Left ventricle myocardium inferior (tissue), 1 donor: ENCODE measurements at places on chromosomes 11 and 22. TPM values are rescaled to one million over a fixed set of nuclear protein-coding genes. Genes with fewer than 3 reads are reported as not detected.
A peak's percentile ranks its signal among the peaks of the same experiment; 100 is the strongest.

DNA sequence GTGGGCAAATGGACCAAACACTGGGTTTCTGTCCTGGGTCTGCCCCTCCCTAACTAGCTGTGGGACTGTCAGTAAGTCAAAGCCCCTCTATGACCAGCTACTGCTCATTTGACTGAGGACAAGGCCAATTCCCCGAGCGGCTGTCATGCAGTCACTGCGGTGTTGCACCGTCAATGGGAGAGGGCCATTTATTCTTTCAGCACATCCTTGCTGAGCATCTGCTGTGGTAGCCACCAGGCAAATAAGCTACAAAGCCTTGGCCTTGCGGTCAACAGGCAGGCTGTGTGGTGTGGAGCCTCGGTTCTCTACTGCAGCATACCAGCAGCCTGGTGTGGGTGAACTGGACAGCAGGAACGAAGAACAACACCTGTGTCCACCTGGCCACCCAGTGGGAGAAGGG lies 25.8 kb upstream of the SERPIND1 start:
- no peak for DNase-seq

GRCh38 chr11:110907629-110908028 lies 195.4 kb upstream of the ARHGAP20 start:
- DNase-seq = no peak

DNA sequence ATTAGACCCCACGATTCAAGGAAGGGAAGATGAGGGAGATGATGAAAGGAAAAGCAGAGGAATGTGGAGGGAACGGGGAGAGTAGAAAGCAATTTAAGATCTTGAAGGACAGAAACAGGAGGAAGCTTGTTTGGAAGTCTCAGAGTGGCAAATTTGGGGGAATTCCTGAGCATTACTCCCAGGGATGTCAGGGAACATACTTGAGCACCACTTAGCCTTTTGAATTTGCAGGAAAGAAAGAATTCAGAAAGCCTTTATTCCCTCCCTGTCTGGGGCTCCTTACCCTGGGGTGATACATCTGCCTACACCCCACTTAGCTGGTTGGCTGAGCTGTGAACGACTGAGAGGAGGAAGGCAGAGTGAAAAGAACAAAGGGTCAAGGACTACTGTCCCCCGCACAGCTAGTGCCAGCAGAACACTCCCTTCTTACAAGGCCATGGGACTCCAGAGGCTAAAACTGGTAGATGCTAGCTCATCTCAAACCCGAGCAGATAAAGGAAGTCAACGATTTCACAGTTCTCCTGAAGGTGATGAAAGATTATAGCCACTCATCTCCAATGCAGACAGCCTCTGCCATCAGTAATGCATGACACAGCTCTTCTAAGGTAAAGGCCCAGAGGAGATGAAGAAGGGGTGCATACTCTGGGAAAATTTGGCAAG lies 84.0 kb upstream of the AKIP1 start:
- DNase-seq = no peak

DNA sequence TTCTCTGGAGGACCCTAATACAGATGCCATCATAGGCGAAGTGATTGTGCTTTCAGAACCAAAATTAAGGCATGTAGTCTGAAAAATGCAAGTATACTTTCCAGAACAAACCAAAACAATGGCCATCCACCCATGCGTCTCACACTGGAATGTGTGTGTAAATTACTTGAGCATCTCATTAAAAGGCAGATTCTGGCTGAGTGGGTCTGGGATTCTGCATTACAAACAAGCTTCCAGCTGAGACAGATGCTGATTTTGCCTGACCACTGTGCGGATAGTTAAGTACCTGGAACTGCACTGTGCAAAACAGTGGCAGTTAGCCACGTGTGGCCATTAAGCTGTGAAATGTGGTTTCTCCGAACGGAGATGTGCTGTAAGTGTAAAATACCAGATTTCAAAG lies 26.2 kb downstream of the RRP7A start:
- no peak for DNase-seq

- no peak for DNase-seq
These were observed 56.3 kb downstream of the ZNF280B start for GRCh38 chr22:22452211-22452610.

GRCh38 chr11:2731130-2732125 lies 31.6 kb upstream of the KCNQ1OT1 start:
- DNase-seq = no peak

DNA sequence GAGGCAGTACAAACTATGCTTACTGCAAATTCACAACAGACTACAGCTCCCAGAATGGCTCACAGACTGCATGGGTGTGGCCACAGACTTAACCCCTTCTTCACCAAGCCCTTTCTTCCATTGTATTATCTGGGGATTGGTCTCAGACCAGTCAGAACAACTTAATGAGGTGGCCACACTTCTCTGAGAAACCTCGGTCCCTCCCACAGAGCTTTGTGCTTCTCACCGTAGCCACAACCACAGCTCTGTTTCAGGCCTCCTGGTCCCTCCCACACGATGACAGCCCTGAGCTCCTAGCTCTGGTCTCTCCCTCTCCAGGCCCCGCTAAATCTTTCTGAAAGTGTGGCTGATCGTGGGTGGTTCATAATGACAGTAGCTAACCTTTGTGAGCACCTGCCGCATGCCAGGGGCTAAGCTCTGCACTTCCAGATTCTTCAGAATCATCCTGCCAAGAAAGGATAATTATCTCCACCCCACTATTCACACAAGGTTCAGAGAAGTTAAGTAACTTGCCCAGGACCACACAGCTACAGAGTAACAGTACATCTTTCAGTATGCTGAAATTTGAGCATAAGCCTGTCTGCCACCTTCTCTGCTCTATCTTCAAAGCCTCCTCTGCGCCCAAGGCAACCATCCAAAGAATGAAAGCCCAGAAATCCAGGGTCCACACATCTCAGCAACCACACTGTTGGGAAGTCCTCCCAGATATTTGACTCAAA lies 5.4 kb downstream of the PDE2A start:
- DNase-seq = no peak

DNA sequence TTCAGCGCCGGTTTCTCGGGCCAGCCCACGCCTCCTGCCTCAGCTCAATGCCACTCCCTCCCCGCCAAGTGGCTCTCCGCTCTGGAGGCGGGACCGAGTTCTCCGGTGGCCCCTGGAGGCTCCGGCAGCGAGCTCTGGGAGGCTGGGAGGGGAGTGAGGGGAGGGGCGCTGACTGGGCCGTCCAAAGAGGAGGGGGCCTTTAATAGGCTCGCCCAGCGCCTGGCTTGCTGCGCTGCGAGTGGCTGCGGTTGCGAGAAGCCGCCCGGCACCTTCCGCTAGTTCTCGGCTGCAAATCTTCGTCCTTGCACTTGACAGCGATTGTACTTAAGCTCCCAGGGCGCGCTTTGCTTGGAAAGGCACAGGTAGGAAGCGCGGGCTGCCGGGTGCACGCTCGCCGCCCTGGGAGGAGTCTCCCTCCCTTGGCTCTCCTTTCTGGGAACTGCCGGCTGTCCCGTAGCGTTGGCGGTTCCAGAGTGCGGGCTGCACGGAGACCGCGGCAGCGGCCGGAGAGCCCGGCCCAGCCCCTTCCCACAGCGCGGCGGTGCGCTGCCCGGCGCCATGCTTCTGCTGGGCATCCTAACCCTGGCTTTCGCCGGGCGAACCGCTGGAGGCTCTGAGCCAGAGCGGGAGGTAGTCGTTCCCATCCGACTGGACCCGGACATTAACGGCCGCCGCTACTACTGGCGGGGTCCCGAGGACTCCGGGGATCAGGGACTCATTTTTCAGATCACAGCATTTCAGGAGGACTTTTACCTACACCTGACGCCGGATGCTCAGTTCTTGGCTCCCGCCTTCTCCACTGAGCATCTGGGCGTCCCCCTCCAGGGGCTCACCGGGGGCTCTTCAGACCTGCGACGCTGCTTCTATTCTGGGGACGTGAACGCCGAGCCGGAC lies at the start of gene ADAMTS15:
ADAMTS15 (plus strand) TSS at position 230 of the 894 bp plus-strand sequence; CDS start at position 559, 329 bp downstream.
- peak; percentile 91 for DNase-seq

DNA sequence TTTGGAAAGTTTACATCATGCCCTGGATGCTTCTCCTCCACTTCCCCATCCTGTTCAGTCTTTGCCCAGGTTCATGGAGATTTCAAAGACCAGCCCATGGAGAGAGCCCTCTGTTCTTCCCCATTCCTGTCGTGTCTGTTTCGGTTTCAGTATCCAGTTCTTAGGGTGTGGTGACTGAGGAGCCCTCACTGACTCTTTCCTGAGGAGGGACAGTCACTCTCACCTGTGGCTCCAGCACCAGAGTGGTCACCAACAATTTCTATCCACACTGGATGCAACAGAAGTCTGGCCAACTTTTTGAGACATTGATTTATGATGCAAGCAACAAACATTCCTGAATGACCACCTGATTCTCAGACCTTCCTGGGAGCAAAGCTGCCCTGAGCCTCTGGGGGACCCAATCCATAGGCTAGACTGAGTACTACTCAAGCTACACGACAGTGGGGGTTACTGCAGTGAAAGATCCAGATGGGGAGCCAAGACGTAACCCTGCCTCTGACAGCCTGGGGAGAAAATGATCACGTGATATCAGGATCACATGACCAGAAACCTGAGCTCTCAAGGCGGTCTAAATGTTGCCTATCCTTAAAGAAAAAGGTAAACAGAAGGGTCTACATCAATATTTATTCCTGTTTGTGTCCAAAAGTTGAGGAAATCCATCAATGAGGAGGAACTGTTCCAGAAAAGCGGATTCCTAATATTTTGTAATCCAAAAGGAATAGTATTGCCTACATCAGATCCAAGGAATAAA lies 76.2 kb upstream of the VPREB1 start:
- DNase-seq = no peak

GRCh38 chr11:92441443-92441726 lies 216.8 kb downstream of the FAT3 start:
- DNase-seq = no peak

- no peak for DNase-seq
These were observed 1.7 kb downstream of the TOM1 start for GRCh38 chr22:35301372-35301874.

GRCh38 chr11:125886997-125887372 lies 483 bp upstream of the HYLS1 start:
- DNase-seq = peak; percentile 27

- DNase-seq = no peak
These were observed 63.4 kb downstream of the NRXN2 start for GRCh38 chr11:64659417-64660144.

- DNase-seq = no peak
These were observed 642 bp downstream of the NAA40 start for GRCh38 chr11:63939397-63939891.

GRCh38 chr11:2382129-2382517 lies 5.0 kb downstream of the CD81 start:
- no peak for DNase-seq

DNA sequence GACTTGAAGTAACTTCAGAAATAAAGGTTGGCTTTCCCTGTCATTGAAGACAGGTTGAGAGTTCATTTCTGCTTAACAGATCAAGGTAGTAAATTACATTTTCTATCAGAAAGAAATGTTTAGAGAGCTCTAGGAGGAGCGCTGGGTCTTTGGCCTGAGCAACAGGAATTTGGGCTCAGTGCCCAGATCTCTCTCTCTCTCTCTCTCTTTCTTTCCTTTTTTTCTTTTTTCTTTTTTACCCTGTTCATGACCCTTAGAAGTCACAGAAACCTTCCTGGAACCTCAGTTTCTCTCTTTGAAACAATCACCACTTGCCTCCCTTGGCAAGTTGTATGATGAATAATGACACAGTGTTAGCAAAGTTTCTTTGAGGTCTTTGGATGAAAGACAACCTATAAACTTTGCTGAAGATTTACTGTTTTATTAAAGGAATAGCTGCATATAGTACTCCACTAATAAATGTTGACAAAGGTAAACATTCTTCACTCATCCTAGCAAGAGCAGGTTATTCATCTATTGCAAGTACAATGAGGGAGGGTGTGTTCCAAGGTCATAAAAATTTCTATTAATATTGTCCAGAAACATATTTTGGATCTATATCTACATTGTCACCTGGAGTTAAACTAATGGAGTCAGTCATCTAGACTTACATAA lies 35.5 kb upstream of the RASSF10 start:
- DNase-seq = no peak

SAA1 gene
- total RNA-seq = not detected

SEPTIN5 gene
- total RNA-seq = 141 TPM

PARVG gene
- 2.8 TPM for total RNA-seq

RTCB gene
- 44.5 TPM for total RNA-seq

NEFH gene
- 0.16 TPM for total RNA-seq

OR5P2 gene
- total RNA-seq = not detected

TRPC6 gene
- total RNA-seq = 0.22 TPM

SUSD2 gene
- total RNA-seq = 3.2 TPM

MMP26 gene
- total RNA-seq = not detected

MIOX gene
- total RNA-seq = not detected

GAL gene
- 0.58 TPM for total RNA-seq

ENTHD1 gene
- total RNA-seq = not detected

FAM89B gene
- 40.9 TPM for total RNA-seq

IGF2 gene
- total RNA-seq = 75.0 TPM

RAPSN gene
- 2.2 TPM for total RNA-seq

ISX gene
- not detected for total RNA-seq

C1QTNF5 gene
- total RNA-seq = 14.4 TPM

FOLR1 gene
- total RNA-seq = 0.49 TPM
